ENCODE measurements at places on chromosomes 1 and 21.

GRCh38 chr1:161863549-161863948 is 97.4 kb downstream of the ATF6 start:
- no peak for DNase-seq

GRCh38 chr1:192993426-192994085 is 65.6 kb downstream of the UCHL5 start:
- DNase-seq: no peak

- no peak for DNase-seq
Observed at GRCh38 chr1:10544239-10544638, 69.5 kb downstream of the PEX14 start.

DNA sequence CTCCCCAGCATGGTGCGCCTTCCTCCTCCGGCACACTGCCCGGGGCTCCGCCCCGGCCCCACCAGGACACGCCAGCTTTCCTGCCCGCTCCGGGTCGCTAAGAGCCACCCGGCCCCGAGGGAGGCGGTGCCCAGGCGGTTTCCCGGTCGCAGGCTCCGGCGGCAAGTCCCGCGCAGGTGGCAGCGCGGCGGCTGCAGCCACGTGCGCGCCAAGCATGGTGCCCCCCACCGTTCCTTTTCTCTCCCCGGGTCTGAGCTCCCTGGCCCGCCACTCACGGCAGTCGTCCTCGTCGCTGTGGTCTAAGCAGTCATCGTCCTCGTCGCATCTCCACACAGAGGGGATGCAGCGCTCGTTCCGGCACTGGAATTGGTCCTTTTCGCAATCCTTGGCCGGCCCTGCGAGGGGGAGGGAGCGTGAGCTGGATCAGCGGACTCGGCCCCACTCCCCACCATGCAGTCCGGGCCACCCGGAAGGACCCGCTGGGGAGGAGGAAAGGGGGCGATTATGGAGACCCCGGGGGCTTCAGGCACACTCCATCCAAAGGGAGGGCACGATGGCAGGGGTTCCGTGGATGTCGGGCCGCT is 1.2 kb downstream of the LRP8 start:
- no peak for DNase-seq

DNA sequence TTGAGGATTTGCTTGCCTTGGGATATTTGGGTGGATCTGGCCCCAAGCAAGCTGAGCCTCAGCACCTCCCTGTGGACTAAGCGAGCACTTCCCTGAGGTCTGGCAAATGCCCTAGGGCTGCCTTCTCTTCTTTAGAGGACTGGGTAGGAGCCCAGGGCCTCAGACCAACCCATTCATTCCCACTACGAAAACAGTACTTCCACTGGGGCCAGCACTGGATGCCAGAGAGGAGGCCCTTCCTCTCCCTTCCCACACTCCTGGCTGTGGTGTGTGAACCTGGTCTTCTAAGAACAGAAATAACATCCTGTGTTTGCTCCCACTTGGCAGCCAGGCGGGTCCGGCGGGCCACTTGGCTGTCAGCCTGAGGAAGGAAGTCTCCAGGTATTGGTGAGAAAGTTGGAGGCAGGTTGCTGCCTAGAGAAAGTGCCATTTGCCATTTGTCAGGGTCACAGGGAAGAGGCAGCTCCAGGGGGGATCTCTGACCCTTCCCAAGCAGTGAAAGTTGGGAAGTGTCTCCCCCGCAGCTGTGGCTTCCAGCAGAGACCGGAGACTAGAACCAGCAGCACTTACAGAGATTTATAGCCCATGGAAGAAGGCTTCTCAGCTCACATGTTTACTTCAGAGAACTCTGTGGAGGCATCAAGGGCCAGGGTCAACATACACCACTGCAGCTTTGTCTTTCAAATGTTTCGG is 323.5 kb downstream of the SIPA1L2 start:
- DNase-seq: no peak

GRCh38 chr1:24392982-24393650 is 20.5 kb downstream of the STPG1 start:
- no peak for DNase-seq

- DNase-seq: no peak
Observed at GRCh38 chr1:25145775-25146393, 86.4 kb downstream of the SYF2 start.

DNA sequence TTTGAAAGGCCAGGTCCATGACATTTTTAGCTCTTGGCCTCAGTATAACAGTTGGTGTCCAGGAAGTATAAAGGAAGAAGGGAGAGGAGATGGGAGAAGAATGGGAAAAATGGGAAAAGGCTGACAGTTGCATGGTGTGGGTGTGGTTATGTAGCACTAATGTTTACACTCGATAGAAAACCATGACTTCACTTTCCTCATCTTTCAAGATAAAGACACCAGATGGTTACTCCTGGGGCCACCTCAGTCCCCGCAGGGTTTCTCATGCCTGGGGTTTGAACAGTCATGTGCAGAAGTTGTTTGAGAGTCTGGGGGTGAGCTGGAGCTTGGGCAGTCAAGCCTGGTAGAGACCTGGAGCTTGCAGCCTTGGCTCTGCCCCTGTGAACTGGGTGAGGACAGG is 7.9 kb downstream of the PGBD2 start:
- DNase-seq: no peak

GRCh38 chr1:162217706-162218105 is 148.2 kb downstream of the NOS1AP start:
- DNase-seq: no peak

- DNase-seq: no peak
Observed at GRCh38 chr1:208885060-208885459, 640.9 kb upstream of the PLXNA2 start.

DNA sequence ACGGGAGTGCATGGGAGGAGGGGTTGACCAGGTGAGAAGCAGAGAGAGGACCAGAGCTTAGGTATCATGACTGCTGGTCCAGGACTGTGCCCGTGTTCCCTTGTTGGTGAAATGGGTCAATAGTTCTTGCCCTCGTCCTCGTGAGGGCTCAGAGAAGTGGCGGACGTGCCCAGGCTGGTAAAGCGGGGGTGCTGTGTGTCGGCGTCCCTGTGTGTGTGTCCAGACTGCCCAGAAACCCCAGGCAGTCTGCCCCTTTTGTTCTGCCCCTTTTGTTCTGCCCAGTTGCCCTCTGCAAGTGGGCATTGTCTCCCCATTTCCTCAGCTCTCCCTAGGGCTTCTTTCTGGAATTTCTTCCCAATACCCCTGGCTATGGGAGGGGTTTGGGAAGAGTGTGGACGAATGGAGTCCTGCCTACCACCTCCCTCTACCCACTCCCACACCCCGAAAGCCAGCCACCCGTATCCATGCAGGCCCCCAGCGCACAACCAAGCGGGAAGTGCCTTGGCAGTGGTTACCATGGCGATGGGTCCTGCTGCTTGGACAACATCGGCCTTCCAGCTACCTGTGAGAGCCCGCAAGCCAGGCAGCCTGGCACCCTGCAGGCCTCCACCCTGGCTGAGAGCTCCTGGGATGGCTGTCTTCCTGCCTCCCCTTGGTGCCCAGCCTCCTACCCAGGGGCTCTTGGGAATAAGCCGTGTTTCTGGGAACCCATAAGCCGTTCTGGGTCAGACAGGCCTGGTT is 34.7 kb downstream of the ACOT11 start:
- DNase-seq: no peak

DNA sequence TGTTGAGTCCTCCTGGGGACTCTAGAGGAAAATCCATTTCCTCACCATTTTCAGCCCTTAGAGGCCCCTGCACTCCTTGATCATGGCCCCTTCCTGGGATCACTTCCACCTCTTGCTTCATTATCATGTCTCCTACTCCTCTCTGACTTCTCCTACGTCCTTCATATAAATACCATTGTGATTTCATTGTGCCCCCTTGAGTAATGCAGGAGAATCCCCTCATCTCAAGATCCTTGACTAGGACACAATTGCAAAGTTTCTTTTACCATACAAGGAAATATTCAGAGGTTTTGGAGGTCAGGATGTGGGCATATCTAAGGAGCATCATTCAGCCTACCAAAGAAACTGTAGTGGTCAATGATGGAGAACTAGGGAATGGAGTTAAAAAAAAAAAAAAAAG is 8.8 kb upstream of the GBP6 start:
- no peak for DNase-seq

- DNase-seq: no peak
Observed at GRCh38 chr1:61184040-61184713, 101.8 kb downstream of the NFIA start.

GRCh38 chr1:9397047-9397446 is 104.4 kb downstream of the SPSB1 start:
- no peak for DNase-seq

- no peak for DNase-seq
Observed at GRCh38 chr1:96804648-96805047, 83.1 kb downstream of the PTBP2 start.

DNA sequence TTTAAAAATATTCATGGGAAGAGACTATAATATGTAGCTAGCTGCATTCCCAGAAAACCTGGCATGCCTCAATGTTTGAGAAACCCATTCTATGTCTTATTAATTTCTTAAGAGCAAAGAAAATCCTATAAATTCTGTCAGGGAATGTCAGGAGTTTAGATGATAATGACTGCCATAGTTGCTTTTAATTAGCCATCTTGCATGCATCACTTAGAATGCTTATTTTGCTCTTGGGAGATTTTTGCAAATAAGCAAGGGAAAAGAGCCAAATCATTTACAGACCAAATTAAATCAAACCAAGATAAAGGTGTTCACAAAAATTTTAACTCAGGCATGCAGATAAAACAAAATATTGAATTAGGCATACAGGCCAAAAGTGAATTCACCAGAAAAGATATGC is 152.8 kb downstream of the FASLG start:
- no peak for DNase-seq

- no peak for DNase-seq
Observed at GRCh38 chr1:198535631-198536030, 4.8 kb downstream of the ATP6V1G3 start.

GRCh38 chr1:51623025-51623424 is 6.1 kb downstream of the OSBPL9 start:
- no peak for DNase-seq

DNA sequence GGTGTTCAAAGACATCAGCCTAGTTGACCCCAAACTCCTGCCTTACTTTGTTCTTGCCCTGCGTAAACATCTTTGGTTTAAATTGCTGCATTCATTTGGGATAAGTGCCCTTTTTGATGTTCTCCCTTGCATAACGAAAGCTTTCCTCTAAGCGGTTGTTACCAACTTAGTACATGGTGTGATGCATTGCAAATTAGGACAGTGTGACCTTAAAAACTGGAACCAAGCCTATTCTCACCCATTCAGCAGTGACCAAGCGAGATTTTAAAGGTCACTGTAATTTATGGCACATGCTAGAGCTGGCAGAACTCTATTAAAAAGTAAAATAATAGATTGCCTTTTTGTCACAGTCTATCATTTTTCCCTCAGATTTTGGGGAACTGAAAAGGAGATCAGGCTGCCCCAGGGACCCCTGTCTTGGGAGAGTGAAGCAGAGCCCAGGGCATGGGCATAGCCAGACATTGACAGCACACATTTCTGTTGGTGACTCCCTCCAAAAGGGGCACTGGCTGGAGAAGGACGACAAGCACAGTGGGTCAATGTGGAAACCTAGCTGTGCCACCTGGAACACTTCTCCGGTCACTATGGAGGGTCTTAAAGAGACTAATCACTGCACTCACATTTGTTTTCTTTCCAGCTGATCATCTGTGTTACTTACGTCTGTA is 63.9 kb downstream of the KCNK1 start:
- DNase-seq: no peak

GRCh38 chr1:226738421-226738994 is 574 bp downstream of the ITPKB start:
- DNase-seq: no peak

DNA sequence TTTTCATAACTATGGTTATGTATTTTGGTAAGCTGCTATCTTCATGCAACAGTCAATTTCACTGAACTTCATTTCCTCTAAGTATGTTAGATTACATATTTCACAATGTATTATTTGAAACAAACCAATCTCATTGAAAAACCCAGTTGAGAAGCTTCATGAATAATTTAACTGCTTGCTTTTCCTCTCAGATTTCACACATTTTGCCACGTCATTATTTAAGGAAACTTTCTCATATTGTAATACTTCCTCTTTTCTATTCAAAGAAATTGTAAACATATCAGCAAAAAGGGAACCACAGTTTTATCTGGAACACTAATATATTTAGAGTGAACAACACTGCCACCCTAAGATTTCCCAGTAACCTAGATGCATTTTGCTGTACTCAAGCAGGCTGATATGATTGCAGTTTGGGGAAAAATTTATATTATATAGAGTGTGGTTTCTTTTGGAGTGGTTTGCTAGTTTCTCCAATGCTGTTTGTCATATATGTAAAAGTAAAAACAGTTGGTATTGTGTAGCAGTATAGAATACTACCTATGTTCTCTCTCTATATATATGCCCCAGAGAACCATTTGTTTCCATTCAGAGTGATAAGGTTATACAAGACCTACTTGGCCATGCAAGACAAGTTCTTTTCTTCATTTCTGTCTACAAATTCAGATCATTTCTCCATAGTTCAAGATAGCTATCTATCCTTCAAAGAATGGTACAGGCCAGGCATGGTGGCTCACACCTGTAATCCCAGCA is 28.4 kb upstream of the AHCTF1 start:
- no peak for DNase-seq

GRCh38 chr1:162070094-162070748 is 730 bp downstream of the NOS1AP start:
- DNase-seq: no peak

GRCh38 chr1:25197982-25198662 is 34.2 kb downstream of the SYF2 start:
- DNase-seq: peak; percentile 11

DNA sequence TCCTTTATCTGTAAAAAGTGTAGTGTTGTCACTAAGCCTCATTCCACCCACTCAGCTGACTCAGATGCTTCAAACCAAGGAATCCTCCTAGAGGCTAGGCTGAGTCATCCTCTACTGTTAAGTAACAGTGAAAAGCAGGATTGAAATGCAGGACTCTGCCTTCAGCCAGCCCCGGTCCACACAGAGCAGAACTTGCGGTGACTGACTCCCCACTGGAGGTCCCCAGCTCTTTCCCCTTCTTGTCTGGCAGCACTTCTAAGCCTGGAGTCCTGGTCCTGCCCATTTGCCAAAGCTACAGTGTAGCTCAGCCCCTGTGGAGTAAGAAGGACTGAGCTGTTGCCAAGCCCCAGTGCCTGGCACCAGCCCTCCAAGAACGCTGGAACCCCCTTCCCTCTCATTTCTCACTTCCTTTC is 1.7 kb downstream of the RAB7B start:
- no peak for DNase-seq

GRCh38 chr1:227729881-227730629 is 5.0 kb downstream of the JMJD4 start:
- DNase-seq: no peak

DNA sequence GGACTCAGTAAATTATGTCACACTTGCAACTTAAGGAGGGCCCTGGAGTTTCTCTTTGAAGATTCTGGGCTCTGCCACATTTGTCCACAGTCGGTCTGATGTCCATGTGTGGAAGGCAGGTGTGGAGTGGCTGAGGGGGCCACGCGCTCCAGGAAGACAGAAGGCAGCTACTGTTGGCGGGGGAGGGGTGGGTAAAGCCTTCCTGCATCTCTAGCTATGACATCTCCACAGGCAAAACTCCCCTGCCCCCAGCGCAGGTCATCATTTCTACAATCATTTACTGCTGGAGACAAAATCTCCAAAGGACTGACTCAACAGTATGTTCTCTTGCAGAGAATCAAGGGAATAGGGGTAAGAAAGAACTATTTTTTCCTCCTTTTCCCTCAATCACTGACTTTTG is 11.4 kb upstream of the TSPEAR start:
- no peak for DNase-seq

Data from activated gamma-delta T cell treated with anti-CD3 and anti-CD28 coated beads, Interleukin-2, amount 50 U/mL, for 16 hours (primary cell).